ENCODE measurements at places on chromosomes 6 and 20. TPM values are rescaled to one million over a fixed set of nuclear protein-coding genes. Genes with fewer than 3 reads are reported as not detected.

The MLN gene
- total RNA-seq: not detected

The PPP1R3G gene
- 1.3 TPM for total RNA-seq

The SUN5 gene
- total RNA-seq: not detected

The TLDC2 gene
- not detected for total RNA-seq

DNA sequence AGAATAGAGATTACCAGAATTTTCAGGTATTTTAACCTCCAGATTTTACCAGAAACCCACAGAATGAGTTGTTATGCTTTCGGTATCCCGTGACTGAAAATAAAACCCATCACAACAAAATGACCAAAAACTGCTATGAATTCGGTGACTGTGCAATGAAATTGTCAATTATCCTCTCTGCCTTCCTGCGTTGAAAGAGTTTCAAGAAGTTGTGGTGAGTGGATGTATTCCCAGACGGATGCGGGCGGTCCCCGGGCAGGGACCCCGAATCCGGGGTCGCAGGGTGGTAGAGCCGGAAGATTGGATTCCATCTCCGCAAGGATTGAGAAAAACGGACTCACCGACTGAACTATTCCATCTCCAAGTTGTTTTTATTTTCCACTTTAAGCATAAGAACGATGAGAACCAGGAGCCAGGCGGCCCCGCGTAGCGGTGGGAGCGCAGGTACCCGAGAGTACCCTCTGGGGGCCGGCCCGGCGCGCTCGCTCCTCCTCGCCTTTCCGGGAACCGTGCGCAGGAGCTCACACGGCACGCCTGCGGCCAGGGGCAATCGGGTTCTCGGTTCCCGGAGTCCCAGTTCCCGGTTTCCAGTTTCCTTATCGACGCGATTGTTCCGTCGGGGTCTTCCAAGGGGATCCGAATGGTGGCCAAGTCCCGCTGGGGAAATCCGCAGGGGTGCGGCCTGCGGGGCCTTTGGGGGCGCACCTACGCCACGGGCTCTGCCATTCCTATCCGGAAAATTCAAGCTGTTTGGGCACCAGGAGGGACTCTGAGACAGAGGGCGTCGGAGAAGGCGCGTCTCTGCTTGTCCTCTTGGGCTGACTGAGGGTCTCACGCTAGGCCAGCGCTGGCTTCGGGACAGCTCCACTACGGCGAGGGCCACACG lies 104.9 kb upstream of the PRDM1 start:
- no peak for DNase-seq

DNA sequence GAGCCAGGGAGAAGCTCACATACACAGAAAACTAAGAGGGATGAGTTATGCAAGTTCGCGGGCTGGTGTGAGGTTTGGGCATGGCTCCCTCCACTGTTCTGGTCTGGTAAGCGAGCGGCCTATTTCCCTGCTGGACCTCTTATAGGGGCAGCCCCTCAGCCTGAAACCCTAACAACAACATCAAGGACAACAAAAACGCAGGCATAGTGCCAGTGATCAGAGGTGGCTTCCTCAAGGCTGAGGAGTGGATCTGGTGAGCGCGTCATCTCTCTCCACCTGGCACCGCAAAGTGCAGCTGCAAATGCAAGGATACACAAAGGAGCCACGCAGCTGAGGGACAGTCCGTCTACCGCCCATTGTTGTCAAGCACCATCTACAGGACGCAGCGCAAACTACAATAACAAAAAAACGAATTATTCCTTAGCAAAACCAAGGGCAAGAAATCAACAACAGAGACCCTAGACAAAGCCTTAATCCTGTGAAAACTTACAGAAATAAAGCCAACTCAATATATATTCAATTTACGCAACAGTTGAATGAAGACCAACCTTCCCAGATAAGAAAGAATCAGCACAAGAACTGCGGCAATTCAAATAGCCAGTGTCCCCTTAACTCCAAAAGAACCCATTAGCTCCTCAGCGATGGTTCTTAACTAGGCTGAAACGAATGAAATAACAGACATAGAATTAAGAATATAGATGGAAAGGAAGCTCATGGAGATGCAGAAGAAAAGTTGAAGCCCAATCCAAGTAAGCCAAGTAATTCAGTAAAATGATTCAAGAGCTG lies 9.2 kb upstream of the DEFB110 start:
- no peak for DNase-seq

DNA sequence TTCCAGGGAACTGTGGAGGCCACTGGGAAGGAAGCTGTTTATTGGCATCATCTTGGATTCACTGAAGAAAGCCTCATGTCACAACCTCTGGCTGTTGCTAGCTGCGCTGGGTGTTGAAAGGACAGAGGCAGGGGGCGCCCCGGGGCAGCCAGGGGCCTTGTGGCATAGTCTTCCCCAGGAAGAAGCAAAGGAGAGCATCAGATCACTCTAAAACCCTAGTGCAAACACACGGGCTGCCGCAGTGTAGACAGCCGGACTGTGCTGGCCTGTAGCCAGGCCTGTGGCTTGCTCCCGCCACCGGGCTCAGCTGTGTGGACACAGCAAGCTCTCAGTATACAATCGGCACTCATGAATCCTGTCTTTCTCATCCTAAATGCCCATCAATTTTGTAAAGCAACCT lies 23.8 kb upstream of the SMOC2 start:
- DNase-seq: peak; percentile 72

- no peak for DNase-seq
These were observed 324.3 kb downstream of the QKI start for GRCh38 chr6:163738725-163739407.

GRCh38 chr20:29298759-29299613 lies 1958.5 kb upstream of the DEFB115 start:
- no peak for DNase-seq

GRCh38 chr6:161085246-161085645 lies 93.7 kb downstream of the MAP3K4 start:
- DNase-seq: no peak

- no peak for DNase-seq
These were observed 758.3 kb downstream of the KIF16B start for GRCh38 chr20:15814911-15815310.

DNA sequence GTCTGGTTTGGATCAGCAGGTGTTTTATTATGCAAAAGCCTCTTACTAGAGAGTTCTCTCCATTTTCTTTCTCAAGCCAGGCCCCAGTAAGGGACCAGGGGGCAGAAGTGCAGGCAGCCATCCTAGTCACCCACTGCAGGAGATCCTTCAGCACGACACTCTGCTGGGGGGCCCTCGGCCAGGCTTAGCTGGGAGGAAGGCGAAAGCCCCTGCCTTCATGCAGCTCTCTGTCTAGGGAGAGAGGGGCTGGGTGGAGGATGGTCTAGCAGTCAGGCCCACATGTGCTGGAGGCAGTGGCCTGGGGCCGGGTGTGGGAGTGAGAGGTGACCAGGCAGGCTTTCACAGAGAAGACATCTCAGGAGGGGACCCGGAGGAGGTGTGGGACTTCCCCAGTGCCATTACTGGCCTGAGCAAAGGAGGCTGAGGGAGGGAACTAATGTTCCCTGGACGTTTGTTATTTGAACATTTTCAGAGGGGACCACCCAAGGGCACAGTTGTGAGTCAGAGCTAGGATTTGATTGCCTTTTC lies 33.5 kb upstream of the VSTM2L start:
- DNase-seq: no peak

- DNase-seq: no peak
These were observed 4.4 kb downstream of the AMD1 start for GRCh38 chr6:110878751-110879522.

- no peak for DNase-seq
These were observed 18.7 kb downstream of the NANP start for GRCh38 chr20:25605148-25605547.

DNA sequence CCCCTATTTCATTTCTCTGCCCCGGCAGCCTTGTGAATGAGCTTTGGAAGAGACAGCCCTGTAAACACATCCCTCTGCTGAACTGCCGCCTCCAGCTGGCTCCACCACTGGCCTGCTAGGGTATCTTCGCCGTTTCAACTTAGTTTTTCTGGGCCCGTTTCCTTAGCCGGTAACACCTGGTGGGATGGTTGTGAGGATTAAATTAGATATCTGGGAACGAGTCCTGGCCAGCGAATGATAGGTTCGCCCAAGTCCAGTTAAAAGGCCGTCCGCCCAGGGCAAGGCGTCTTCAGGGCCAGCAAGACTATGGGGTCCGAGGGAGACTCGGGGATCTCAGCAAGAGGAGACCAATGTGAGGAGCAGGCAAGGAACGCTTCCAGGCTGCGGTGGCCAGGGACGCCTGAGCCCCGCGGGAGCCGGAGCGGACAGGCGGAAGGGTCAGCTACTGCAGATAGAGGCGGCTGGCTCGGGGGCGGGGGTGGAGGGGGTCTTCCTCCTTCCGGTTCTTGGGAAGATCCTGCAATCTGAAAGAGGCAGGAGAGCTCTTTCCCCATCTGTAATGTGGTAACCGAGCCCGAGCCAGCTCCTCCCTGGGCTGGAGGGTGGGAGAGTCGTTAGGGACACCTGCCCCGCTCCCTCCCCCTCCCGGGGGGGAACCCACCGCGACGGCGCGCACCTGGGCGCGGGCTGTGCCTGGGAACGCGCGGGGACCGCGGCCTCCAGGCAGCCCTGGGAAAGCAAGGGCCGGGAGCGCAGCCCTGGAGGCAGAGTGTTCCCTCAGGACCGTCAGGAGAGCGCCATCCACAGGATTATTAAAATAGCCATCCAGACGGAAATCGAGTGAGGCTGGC lies 4.5 kb upstream of the PTCRA start:
- DNase-seq: no peak

- DNase-seq: no peak
These were observed 80.5 kb downstream of the COL9A1 start for GRCh38 chr6:70222439-70222749.

DNA sequence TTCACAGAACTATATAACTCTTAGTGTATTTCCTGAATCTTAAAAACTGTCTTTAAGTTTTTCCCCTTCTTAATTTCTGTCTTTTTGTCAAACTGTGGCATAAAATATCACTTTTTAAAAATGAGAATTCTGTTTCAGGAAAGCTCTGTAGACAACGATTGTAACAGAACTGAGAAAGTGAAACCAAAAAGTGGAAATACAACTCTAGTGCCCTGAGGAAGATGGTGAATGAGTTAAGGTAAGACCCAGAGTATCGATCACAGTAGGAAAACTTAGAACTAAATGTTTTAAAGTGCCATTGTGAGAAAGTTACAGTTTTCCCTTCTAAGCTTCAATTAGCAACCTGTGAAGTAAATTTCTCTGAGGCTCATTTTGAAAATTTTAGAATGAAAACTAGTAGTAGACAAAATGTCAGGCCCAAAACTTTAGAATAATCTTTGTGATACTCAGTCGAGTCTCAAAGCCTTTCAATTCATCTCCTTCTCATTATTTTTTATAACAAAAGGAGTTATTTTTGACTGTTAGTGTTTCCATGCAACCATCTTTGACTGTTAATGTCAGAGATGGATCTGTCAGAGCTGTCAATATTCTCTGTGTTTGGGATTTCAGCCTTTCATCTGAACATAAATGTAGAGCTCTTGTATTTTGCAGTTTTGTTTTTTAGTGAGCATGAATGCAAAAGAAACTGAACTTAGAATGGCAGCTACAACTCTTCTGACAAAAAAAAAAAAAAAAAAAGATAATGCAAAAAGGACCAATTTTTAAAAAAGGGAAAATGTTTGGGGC lies 19.0 kb upstream of the TRDN start:
- no peak for DNase-seq

GRCh38 chr6:43870660-43871061 lies 100.7 kb downstream of the VEGFA start:
- no peak for DNase-seq

- no peak for DNase-seq
These were observed 198.1 kb downstream of the FOXA2 start for GRCh38 chr20:22386306-22386623.

DNA sequence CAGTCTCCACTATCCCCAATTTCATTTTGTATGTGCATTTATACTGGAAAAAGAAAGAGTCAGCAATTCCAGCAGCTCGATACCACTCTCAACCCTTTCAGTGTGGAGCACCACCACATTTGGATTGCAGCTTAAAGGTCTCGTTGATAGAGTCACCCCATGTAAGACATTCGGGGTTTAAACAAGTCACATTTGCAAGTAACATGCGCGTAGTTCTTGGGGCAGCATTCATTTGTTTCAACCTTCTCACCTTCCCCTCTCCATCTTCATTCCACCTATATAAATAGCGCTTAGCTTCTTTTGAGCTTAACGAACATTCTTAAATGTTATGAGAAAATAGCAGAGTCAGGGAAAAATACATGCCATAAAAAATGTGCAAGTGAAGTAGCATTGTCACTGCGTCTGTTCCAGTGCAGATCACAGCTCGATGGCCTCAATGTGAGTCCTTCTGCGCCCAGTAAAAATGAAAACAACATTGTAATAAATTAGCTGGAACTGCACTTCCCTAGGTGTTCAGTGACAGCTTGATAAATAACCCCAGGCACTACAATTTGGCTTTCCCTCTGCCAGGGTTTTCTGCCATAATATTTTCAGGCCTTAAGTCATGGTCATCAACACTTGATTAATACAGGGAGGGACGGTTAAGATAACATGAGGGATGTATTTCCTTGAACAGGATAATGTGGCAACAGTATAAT lies 737.8 kb upstream of the NRSN1 start:
- no peak for DNase-seq

DNA sequence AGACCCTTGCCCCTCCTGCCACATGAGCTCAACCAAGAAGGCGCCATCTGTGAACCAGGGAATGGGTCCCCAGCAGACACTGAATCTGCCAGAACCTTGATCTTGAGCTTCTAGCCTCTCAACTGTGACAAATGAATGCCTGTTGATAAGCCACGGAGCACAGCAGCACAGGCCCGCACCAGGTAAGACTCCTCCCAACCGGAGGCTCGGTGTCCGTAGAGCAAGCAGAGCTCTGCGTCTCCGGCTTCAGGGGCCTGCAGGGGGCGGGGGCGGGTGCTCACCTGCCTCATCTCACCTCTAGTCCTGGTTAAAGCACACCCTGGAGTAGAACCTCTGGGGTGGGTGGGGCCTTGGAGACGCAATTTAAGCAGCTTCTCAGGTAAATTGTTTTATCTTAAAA lies 122.7 kb downstream of the SMOC2 start:
- no peak for DNase-seq

GRCh38 chr20:44594730-44595129 lies 12.4 kb downstream of the PKIG start:
- no peak for DNase-seq

DNA sequence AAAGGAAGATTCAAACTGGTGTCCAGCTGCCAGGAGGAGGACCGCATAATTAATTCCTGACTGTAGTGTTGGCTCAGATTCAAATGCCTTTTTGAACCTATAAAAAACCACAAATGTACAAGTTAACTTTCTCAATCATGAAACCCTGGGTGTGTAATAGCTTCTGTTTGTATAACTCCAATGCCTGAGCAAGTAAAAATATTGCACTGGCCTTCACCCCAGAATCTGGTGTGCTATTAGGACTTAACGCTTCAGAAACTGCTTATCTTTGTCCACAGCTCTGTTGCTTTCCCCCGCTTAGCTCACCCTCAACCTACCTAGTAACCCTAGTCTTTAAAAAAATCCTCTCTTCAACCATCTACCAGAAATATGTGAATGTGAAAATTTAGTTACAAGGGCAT lies 119.1 kb upstream of the MAP7 start:
- no peak for DNase-seq

Measured in mesenteric fat pad (tissue), 1 donor.